GM18507 (cell line): ENCODE measurements at places on chromosomes 7 and 10.

- no peak for DNase-seq
These were observed 1358.7 kb upstream of the SORCS1 start for GRCh38 chr10:108523016-108523800.

- DNase-seq: no peak
These were observed 182.1 kb downstream of the EVX1 start for GRCh38 chr7:27424749-27425148.

DNA sequence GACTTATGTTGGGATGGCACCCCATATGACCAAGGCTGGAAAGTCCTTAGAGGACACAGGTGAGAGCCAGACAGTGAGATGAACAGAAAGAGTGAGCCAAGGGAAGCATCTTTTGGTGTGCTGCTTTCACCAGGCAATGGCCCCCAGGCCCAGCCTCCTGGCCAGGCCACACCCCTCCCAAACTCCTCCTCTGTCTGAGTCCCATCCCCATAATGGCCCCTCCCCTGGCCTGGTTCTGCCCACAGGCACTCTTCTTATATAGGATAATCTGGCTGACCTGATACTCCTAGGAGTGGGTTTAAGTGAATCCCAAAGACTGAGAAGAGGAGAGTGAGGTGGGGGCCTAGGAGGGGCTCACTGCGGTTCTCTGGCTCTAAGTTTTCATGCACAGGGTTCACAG lies 252.5 kb downstream of the RPS24 start:
- no peak for DNase-seq

DNA sequence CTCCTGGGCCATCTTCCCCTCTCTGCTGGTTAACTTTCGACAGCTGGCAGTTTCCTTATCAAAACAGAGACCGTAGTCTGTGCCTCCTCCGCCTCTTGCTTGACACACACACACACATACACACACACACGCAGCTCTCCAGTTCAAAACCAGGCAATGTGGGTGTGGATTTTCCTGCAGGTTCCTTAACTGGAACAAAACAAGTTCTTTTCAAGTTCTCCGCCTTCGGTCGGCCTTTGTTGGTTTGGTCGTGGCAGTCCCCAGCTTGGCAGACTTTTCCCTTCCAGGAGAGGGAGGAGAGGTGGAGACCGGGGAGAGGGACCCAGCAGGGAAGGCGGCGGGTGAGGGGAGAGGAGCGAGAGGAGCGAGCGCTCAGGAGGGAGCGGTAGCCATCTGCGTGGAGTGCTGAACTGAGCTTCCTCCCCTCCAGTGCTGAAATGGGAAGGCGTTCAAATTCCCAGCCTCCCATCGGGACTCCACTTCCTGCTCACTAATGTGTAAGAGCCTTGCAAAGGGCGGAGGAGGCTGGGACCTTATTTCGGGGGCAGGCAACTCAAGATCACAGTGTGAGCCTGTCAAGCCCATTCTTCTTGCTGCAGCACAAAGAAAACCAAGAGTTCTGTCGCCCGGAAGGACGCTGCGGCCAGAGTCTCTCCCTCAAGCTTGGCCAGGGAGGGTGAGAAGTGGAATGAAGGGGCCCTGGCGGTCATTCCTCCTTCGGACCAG lies 120.6 kb downstream of the PRPF18 start:
- no peak for DNase-seq

DNA sequence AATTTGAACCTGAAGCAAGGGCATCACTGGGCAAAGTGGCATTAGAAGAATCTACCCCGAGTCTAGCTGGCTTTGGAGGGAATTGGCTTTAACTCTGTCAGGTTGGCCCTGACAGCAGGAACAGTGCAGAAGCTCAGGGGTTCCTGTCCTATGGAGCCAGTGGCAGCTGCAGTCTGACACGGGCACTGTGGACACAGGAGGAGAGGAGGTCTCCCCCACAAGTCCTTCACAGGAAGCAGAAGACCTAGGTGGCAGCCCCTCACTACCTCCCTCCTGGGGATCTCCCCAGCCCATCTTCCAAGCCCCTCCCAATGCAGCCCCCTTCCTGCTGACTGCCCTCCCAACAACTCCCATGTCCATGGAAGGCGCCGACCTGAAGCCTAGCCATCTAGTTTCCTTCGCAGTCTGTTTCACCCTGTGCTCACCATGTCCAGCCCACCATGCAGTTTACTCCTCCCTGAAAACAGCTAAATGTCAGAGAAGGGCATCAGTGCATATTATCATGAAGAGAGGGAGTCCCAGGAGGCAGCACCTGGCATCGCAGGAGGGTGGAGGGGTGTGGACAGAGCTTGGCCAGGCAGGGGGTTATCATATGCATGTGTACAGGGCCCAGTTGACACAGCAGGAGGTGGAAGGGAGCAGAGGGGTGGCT lies 17.9 kb upstream of the GDF10 start:
- DNase-seq: no peak
